ENCODE measurements at places on chromosomes 4 and X. TPM values are rescaled to one million over a fixed set of nuclear protein-coding genes. Genes with fewer than 3 reads are reported as not detected.

The NBDY gene
- 16.1 TPM for total RNA-seq

The ADRA2C gene
- 2.0 TPM for total RNA-seq

The TEX13D gene
- total RNA-seq, result not detected

The PCDH19 gene
- 0.22 TPM for total RNA-seq

The FAM53A gene
- 2.8 TPM for total RNA-seq

The SPANXA2 gene
- not detected for total RNA-seq

The VSIG4 gene
- 193 TPM for total RNA-seq

The TLL1 gene
- total RNA-seq, result 2.0 TPM

DNA sequence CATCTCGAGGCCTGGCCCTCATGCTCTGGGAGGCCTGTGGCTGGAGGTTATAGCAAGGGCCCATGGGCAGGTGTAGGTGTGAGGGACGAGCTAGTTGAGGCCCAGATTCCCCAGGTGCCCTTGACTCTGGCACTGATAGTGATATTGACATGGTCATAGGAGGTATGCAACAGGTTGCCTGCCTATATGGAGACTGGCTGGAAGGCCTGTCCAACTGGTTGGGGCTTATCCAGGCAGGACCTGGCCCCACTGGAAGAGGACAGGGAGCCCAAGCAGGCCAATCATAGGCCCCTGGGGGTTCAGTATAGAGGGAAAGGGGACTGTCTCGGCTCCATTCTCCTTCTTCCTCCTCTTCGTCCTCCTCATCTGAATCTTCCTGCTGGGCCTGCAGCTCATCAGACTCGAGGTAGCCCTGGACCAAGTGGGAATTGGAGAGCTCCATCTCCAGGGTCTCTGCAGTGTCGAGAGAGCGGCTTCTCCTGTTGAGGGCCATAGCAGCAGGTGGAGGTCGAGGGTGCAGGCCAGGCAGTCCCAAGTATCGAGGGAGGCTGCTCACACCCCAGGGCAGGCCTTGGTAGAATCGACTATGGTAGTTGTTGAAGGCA, 15.3 kb downstream of the AMER1 start:
- no peak for DNase-seq

GRCh38 chr4:56146956-56147355, 198.2 kb downstream of the CEP135 start:
- DNase-seq, result no peak

DNA sequence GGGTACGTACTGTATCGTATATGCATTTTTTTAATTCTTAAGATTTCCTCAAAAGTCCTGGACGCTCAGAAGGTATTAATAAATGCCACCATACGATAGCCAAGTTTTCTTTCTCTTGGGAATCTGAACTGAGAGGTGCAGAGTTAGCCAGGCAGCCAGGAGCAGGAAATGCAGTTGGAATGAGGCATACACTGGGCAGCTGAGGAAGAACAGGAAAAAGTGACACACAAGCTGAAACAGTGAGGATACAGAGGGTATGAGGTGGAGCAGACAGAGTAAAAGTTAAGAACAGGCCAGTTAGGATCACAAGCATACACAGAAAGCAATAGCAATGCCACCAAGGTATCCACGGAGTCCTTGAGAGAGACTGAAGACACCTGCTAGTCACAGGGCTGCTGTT, 13.4 kb downstream of the UFSP2 start:
- DNase-seq, result no peak

DNA sequence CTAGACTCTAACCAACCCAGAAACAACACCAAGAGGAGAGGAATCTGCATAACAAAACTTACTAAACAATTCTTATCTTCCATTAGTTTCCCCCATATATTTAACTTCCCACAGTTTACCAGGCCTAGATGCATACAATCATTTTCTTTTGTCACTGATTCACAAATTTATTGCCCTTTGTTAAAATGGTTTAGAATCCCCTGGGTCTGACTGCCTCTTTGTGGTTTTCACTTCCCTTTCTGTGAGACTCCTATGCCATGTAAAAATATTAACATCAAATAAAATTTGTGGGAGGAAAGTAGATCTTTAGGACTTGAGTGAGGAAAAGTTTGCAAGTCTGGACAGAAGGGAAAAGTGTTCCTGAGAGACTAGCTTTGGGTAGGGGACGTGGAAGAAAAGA, 393.8 kb upstream of the CNKSR2 start:
- no peak for DNase-seq

DNA sequence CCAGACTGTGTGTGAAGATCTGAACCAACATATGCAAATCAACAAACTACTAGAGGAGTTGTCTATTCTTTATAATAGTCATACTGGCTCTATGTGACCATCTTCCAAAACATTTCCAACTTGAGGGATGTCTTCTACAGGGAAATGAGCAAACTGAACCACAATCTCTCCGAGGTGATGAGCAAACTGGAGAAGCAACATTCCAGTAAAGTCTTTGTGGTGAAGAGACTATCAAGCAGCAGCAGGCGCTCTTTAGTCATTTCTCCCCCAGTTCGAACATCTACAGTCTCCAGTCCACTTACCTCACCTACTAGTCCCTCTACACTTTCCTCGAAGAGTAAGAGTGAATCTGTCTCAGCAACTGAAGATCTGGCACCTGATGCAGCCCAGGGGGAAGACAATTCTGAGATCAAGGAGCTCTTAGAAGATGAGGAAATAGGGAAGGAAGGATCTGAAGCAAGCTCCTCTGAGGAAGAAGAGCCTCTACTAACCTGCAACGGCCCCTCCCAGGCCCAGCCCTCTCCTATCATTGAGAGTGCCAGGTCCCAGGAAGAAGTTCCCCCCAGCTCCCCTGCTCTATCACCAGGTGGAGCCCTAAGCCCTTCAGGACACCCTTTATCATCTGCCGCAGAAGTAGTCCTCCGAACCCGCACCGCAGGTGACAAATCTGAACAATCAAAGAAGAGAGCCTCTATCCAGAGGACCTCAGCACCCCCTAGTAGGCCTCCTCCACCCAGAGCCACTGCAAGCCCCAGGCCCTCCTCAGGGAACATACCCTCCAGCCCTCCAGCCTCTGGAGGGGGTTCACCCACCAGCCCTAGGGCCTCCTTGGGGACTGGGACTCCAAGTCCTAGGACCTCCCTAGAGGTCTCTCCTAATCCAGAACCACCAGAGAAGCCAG, 98.1 kb downstream of the HNRNPD start:
- no peak for DNase-seq

GRCh38 chrX:143940119-143940518, 56.2 kb downstream of the UBE2NL start:
- DNase-seq, result no peak

- DNase-seq, result no peak
Observed at GRCh38 chr4:19659101-19659500, 592.6 kb upstream of the SLIT2 start.

DNA sequence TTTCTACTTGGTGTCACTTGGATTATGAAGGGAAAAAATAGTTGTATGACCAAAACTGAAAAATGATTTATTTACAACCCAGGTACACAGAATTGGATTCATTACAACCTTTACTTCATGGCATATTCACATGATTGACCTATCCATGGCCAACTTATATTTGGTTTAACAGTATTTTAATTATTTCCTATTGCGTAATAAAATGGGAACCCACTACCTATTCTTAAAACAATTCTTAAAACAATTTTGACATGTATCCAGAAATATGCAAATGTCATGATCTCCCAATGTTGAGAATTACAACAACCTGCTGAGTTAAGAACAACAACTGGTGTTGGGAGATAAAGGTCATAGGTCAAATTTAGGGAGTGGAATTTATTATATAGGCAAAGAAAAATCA, 54.8 kb upstream of the DDX53 start:
- DNase-seq, result no peak

- peak; percentile 56 for DNase-seq
Observed at GRCh38 chr4:26061248-26061986, 147.4 kb downstream of the SMIM20 start.

DNA sequence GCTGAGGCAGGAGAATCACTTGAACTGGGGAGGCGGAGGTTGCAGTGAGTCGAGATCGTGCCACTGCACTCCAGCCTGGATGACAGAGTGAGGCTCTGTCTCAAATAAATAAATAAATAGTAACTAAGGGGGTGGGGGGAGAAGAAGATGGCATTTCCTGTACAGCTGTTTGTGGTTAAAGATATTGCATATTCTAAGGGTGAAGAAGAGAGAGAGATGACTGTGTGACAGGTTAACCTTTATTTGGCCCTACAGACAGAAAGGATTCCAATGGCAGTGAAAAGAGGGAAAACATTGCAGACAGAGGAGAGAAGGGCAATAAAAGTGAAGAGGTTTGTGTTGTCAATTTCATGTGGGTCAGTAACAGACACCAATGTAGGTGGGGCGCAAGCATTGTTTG, 9.4 kb downstream of the TASL start:
- DNase-seq, result no peak

DNA sequence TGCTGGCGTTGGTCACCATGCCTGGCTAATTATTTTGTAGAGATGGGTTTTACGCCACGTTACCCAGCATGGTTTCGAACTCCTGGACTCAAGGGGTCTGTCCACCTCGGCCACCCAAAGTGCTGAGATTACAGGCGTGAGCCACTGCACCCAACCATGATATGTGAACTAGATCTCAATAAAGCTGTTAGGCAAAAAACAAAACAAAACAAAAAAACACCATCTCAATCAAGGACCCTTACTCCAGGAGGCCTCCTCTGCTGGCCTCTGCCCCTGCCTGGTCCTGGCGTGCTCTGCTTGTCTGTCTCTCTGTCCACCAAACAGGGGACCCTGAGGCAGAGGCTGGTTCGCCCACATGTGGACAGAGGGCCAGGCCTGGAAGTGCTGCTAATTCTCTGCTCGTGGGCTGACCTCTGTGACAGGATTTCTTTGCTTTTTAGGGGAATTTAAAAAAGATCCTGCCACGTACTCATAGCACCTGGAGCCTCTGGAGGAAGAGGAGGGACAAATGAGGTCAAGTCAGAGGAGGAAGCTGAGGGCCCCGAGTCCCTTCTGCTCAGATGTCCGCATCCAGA, 32.7 kb upstream of the WFS1 start:
- peak; percentile 3 for DNase-seq

DNA sequence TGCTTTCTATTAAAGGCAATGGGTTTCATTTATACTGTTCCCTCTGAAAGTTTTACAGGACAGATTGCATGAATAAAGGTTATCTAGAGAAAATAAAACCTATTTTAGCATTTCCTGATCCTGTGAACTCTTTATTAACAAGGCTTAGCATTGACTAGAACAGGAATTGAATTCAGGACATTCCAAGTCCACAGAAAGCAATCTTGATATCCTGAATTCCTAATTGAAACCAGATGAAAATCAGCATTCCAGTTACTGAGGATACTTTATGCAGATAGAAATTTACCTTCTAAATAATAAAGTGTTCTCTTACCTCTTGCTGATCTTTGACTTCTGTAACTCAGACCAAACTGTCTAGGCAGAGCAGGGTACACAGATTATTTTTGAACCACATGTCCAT, 151.4 kb downstream of the ZNF518B start:
- no peak for DNase-seq

DNA sequence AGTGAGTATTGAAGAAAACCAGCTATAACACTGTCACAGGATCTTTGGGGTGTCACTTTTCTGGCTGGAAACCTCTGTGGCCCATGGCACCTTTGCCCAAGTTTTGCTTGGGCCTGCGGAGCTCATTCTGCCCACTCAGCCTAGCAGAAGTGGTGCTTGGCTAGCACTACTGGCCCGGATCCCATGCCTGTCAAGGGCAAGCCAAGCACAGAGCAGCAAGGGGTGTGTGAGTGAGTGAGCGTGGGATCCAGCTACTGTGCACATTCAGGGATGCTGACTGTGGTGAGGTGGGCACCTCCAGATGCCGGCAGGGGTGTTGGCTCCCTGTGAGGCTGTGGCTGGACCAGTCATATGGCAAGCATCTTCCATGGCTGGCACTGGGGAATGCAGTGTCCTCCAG, 55.4 kb upstream of the RASGEF1B start:
- peak; percentile 60 for DNase-seq

- no peak for DNase-seq
Observed at GRCh38 chr4:10623241-10623640, 61.3 kb downstream of the CLNK start.

GRCh38 chr4:187665086-187665485, 330.5 kb upstream of the ZFP42 start:
- DNase-seq, result no peak

GRCh38 chr4:39721788-39722187, 23.9 kb downstream of the UBE2K start:
- DNase-seq, result no peak

- DNase-seq, result no peak
Observed at GRCh38 chrX:44843318-44843702, 511 bp upstream of the DUSP21 start.

GRCh38 chrX:9927698-9928482, 39.3 kb upstream of the CLDN34 start:
- no peak for DNase-seq

DNA sequence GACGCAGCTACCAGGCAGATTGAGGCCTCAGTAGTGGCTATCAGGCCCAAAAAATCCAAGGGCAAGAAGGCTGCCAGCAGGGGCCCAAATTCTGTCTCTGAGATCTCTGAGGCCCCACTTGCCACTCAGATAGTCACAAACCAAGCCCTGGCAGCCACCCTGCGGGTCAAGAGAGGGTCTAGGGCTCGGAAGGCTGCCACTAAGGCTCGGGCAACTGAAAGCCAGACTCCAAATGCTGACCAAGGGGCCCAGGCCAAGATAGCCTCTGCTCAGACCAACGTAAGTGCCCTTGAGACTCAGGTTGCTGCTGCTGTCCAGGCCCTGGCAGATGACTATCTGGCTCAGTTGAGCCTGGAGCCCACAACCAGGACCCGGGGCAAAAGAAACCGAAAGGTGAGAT, 2.8 kb downstream of the TRO start:
- DNase-seq, result no peak

DNA sequence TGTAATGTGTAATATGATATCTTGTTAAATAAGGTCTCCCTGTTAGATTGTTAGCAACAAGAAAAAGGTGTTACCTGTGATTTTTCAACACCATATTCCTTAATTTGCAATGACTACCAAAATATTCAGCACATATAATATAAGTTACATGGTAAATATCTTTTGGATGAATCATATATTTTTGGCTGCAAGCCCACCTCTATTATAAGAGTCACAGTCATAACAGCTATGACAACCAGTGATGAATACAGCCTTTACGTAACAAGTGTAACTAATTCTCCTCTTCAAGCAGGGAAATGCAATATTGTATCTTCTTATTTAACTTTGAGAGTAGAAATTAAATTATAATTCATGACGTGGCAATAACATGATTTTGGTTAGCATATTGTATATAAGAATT, 187.0 kb downstream of the NLGN4X start:
- no peak for DNase-seq

All from upper lobe of left lung (tissue), 6 donors.